NCI-H82 (cell line): ENCODE measurements at places on chromosomes 3 and 15.

GRCh38 chr15:96264351-96264798 is 66.1 kb upstream of the NR2F2 start:
- DNase-seq: no peak

DNA sequence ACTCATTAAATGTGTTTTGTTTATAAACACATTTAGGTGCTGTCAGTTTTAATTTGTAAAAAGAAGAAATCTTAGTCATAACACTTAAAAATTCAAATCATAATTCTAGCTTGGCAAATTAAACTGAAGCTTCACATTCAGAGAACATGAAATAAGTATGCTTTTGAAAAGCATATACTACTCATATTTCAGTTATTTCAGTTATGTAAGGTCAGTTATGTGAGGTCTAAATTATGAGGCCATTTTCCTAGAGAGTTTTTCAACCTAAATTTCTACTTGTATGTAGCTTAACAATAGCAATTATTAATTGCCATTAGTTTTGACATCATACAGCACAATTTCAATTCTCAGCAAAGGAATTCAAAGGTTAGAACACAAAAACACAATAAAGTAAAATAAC is 465.0 kb downstream of the PLOD2 start:
- DNase-seq: no peak

DNA sequence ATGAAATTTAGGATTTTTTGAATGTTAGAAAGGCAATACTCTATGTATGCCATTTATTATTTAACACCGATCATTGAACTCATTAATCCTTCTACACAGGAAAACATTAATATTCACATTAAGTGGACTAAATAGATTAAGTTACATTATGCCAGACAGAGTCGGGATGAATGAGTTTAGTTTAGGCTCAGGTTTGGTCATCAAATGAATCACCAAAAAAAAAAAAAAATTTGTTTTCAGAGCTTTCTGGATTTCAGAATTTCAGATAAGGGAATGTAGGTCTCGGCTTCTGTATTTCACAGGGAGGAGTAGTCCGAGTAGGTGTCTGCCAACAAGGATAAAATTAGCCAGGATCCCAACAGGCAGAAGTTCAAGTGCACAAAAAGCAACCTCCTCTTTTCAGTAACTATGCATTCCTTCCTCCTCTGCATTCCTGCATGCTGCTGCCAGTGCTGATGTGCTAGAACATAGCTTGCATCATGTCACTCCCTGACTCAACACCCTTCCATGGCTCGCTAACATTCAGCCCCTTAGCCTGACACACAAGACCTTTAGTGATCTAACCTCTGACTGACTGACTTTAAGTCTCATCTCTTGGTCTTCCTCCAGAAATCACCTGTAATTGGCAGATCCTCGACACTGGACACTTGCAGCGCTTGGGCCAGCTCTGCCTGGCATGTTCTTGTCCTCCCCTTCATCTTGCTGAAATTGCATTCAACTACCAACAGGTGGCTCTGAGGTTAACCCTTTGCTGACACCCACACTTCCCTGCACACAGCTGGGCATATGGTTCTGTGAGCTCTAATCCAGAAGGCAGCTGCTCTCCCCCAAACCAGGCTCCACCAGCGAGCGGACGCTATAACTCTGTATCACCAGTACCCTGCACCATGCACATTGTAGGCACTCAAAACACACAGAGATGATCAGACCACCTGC is 145.4 kb upstream of the PROK2 start:
- DNase-seq: peak; percentile 98

- no peak for DNase-seq
Measured at GRCh38 chr3:148331081-148331846, 366.4 kb upstream of the AGTR1 start.

- DNase-seq: no peak
Measured at GRCh38 chr3:57918123-57918837, 89.9 kb upstream of the FLNB start.

DNA sequence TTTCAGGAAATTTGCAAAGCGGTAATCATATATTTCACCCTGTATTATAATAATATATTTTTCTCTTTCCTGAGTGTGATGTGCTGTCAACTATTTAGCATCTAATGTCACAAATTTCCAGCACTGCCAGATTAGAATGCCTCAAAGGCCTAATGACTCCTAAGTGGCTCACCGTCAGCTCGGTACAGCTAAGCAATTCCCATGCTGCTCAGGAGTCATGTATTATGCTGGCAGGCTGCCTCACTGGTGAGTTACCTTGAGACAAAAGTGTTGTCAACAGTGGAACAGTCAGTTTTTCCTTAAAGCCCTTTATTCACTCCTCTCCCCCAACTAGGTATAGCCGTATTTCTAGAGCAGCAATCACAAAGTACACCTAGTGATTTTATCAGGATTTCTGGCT is 83.6 kb downstream of the NSUN3 start:
- DNase-seq: peak; percentile 64

GRCh38 chr15:58021332-58022230 is 43.9 kb downstream of the ALDH1A2 start:
- no peak for DNase-seq

DNA sequence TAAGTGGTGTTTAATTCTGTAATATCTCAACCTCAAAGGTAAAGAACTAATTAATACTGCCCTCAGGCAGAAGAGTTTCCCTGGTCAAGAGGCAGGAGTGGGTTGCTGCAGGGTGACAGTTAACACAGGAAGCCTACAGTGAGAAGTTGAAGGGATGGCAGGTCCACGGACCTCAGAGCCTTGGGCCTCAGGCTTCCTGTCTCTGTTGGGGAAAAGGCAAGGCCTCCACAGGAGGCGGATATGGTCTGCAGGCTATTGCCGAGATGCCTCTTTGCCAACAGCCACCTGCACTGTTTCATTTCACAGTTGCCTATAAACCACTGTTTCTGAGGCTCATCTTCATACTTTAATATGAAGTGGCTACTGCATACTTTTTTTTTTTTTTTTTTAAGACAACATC is 33.3 kb upstream of the RPN1 start:
- DNase-seq: no peak

GRCh38 chr3:194787650-194788049 is 102.0 kb downstream of the FAM43A start:
- no peak for DNase-seq

- no peak for DNase-seq
Measured at GRCh38 chr3:22319446-22319845, 568.4 kb upstream of the ZNF385D start.

GRCh38 chr15:77017091-77017660 is 22.2 kb downstream of the PSTPIP1 start:
- DNase-seq: no peak

GRCh38 chr3:141913150-141913811 is 36.8 kb downstream of the ATP1B3 start:
- DNase-seq: peak; percentile 84

- DNase-seq: peak; percentile 89
Measured at GRCh38 chr3:129892857-129893580, 492 bp downstream of the TMCC1 start.

DNA sequence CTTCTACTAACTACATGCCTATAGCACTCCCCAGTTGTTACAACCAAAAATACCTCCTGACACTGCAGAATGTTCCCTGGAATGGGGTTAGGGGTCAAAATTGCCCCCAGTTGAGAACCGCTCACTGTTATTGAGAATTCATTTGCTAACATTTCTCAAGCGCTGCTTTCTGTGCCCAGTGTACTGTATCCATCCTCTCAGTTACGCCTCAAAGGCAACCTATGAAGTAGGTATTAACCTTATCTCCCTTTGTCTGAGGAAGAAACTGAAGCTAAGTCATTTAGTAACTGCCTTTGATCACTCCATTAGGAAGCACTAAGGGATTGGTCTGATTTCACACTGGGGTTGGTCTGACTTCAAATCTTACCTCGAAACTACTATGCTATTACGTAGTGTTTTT is 70.1 kb downstream of the CADPS start:
- DNase-seq: peak; percentile 71

GRCh38 chr3:5630406-5630805 is 442.9 kb downstream of the EDEM1 start:
- DNase-seq: no peak

- DNase-seq: no peak
Measured at GRCh38 chr3:50299929-50300680, 900 bp upstream of the HYAL3 start.

DNA sequence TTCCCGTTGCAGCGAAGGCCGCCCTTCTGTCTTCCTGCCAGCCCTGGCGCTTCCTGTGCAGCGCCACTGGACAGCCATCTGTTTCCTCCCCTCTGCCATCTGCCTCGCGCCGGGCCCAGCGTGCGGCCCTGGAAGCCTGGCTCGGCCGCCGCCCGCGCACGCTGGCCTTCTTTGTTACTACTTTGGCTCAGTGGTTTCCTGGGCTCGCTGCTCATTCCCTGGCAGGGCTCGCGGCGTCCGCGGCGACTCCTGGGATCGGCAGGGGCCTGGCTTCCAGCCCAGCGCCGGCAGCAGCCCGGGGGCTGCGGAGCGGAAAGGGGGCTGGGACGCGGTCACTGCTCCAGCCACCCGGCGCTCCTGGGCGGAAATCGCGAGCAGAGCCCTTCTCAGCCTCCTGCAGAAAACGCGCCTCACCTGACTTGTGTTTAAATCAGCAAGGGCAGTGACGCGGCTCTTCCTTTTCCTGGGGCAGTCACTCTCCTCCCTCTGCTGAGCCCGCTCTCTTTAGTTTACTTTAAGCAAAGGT is 10.0 kb downstream of the CMTM7 start:
- peak; percentile 82 for DNase-seq

DNA sequence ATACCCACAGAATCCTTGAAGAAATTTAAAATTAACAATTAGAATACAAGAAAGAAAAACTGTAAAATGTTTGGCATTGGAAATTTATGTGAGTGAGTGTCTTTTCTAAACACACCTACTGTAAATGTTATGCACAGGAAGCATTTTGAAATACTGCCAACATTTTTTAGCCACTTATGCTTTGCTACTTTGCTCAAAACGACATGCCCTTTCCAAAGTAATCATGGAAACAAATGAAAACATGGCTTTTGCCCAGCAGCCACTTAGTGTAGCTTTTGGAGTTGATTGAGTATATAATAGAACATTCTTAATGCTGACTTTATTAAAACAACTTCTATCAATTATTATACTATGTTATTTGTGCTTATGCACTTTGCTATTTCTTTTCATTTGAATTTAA is 823.0 kb downstream of the CADM2 start:
- DNase-seq: no peak

- DNase-seq: peak; percentile 80
Measured at GRCh38 chr3:4656059-4656458, 162.9 kb downstream of the ITPR1 start.

GRCh38 chr3:84789961-84790360 is 168.8 kb upstream of the CADM2 start:
- DNase-seq: no peak

DNA sequence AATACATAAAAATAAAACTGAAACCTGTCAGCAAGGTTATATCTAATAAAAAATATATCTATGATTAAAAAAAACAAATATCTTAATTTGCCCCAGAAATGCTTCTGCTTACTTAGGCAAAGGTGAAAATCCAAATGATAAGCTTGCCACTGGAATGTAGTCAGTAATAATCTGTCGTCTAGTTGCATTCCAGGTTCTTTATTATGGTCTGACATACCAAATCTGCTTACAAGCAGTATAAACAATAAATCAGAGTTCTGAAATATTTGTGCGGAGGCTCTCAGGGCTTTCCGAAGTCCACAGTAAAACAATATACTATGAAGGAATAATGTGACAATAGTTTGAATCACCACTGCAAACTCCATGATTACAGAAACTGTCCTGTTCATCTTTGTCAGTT is 1133.5 kb downstream of the ROBO1 start:
- no peak for DNase-seq

DNA sequence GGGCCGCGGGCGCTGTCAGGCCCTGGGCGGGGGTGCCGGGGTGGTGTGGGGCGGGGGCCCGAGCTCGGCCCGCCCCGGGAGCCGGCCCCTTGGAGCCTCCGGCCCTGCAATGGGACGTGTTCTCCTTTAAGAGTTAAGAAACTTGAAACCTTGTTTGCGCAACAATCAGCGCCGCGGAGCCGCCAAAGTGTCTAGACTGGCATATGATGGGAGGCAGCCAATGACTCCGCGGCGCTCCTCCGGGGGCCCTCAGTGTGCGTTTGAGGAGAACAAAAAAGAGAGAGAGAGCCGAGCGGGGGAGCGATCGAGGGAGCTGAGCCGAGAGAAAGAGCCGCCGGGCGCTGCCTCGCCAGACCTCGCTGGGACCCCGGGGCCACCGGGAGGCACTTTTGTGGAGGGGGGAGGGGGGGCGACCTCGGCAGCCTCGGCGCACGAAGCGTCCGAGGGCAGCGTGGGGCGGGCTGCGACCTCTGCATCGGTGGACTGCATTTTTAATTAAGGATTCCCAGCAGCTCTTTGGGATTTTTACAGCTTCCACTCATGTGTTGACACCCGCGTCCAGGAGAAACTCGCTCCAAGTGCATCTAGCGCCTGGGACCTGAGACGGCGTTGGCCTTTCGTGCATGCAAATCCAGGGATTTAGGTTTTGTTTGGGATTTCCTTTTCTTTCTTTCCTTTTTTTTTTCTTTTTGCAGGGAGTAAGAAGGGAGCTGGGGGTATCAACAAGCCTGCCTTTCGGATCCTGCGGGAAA is at the start of gene SMAD6:
Gene SMAD6, plus strand, starts transcription at position 202 of the 752 bp plus-strand sequence. CDS start 1,023 bp downstream, outside the sequence.
- DNase-seq: peak; percentile 97

DNA sequence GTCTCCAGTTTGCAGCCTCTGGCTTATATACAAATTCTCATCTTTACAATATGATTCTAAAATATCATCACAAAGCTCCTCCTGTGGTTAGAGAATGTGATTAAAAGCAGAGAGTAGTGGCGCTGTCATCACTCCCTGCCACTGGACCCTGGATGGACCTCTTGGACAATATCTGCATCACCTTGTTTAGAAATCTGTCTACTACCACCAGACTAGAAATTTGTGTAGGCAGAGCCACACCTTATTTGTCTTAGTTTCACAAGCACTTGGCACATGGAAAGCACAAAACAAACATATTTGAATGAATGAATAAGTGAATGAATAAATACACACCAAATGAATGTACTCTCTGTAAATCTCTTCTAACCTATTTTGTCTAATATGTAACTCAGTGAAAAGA is 68.1 kb downstream of the IMPG2 start:
- DNase-seq: no peak

DNA sequence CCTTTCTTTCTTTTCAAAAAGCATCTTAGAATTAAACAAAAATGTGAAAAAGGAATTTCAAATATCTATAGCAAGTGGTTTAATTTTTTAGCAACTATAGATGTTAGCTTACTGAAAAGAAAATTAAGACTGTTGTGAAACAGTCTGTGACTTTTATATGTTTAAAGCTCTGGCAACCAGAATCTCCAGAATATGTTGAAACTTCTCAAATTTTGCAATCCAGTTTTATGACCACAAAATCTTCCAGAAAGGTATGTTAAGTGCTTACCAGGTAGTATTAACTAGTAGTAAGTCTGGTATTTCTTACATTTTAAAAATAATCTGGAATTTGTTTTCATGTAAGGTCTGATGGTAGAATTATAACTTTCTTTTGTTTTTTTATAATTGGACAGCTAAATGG is 235.0 kb downstream of the SLC9A9 start:
- no peak for DNase-seq

- no peak for DNase-seq
Measured at GRCh38 chr3:157305392-157305791, 131.3 kb upstream of the PTX3 start.

- no peak for DNase-seq
Measured at GRCh38 chr3:124092811-124093210, 100.9 kb upstream of the ROPN1 start.
